ENCODE measurements at places on chromosomes 12 and 14.

- DNase-seq = no peak
Observed at GRCh38 chr12:43288671-43289425, 263.2 kb downstream of the ADAMTS20 start.

DNA sequence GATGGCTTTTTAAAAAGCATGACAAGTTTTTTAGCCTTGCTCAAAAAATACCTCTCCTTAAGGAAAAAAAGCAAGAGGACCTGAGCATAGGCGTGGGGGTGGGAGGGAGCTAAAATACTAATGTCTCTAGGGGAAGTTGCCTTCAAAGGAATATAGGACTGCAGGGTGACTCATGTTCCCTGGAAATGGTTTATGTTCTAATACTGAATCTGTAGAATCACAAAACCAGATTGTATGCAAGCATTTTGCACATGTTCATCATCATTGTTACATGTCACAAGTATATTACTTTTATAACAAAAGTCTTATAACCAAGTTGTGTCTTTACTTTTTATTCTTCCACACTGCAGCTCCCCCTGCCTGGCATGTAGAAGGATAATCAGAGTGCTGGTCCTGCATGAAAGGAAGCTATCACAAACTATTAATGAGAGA, 36.6 kb downstream of the GPR135 start:
- no peak for DNase-seq

DNA sequence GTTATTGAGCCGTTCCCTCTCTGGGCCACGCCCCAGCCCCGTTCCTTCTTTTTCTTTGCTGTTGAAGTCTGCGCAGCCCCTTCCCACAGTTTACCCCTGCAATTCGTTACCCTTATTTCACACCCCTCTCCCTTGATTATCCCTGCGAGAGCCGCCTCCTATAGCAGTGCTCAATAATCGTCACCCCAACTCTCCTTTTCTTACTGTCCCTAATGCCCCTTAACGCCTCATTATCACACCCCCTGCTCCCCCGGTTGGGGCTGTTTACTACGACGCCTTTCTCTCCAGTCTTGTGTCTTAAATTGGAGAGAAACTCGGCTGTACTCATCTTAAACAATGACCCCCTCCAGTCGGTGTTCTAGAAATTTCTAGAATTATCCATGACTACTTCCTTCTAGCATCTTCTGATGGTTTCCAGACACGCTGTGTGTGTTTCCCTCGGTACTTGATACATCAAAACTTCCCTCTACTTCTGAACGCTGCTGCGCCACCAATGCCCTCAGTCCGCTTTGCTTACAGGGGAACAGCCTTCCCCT, 713 bp upstream of the FBXL14 start:
- DNase-seq = no peak

- no peak for DNase-seq
Observed at GRCh38 chr12:101027200-101027599, 182.8 kb downstream of the SLC5A8 start.

DNA sequence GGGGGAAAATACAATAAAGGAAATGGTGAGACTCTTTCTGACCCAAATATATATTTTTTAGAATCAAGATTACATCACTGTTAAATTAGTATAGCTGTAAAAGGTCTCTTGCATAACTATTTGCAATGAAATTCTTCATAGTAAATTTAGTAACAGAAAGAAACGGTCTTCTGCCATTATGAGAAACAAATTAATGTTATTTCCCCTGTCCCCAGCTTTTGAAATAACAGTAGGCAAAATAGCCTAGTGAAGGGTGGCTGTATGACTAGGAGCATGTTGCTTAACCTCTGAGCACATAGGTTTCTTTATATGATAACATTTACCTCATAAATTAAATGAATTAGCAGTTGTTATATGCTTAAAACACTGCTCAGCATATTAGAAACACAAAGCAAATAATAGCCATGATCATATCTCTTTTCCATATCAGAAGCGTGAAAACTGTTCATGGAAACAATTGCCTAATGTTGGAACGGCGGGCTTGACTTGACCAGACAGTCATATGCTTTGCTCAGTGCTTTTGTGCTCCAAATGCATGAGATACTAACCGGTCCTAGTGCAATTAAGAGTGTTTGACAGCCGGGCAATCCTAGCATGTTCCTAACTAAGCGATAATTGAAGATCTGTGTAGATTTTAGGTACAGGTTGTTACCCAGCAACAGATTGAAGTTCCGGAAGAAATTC, 24.0 kb downstream of the BHLHE41 start:
- DNase-seq = no peak

DNA sequence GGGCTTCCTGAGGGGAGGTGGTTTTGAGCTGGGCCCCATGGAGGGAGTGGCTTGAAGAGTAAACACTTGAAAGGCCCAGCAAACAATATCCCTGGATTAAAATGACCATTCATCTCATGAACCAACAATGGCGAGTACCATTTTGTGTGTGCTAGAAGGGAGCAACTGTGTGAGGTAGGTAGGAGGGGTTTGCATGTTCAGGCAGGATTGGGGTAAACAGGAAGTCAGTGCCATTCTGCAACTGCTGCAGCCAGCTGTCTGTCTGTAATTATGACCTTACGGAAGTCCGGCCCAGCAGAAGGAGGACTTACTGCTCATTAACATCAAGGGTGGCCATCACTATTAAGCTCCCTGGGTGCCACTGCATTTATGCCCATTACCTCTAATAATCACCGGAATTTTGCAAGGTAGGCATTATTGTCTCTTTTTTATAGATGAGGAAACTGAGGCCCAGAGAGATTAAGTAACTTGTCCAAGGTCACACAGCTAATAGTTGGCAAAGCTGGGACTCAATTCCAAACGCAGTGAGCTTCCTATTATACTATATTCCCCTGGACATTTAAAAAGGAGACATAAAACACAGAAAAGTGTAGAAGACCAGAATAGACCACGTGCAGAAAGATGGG, 16.6 kb upstream of the IFI27L2 start:
- no peak for DNase-seq

GRCh38 chr12:27505109-27505508, 18.9 kb upstream of the PPFIBP1 start:
- no peak for DNase-seq

DNA sequence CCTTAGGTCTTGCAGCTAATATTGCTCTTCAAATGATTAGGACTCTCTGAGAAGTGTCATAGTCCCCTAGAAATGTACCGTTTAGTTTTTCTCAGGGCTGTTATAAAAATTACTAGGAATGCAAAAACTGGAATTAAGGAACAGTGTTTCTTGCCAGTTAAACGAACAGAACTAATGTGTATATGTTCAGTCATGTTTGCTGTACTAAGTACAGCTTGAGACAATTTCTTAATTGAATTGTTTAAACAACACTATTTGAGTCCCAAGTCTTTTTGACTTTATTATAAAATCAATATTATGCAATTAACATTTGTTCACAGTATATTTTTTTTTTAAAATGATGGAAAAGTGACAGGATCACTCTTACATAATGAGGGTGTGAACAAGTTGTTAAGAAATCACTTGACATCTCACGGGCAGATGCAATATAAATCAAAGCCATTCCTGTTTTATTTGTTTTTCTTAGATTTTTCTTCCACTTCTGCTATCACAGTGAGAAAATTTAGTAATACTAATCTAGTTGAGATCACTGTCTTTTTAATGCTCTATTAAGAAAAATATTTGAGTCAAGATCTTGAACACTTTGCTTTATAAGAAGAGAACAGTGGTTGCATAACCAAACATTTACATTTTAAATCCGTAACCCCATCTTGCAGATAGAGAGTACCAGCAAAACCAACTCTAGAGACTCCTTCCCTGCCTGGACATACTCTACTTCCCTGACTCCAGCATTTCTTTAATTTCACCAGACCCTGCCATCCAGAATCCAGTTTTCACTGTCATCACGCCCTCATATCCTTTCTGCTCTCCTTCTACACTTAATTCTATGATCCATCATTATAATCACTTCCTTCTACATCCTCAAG, 140.7 kb upstream of the KITLG start:
- DNase-seq = no peak

- DNase-seq = no peak
Observed at GRCh38 chr12:5510251-5510805, 78.4 kb downstream of the NTF3 start.

DNA sequence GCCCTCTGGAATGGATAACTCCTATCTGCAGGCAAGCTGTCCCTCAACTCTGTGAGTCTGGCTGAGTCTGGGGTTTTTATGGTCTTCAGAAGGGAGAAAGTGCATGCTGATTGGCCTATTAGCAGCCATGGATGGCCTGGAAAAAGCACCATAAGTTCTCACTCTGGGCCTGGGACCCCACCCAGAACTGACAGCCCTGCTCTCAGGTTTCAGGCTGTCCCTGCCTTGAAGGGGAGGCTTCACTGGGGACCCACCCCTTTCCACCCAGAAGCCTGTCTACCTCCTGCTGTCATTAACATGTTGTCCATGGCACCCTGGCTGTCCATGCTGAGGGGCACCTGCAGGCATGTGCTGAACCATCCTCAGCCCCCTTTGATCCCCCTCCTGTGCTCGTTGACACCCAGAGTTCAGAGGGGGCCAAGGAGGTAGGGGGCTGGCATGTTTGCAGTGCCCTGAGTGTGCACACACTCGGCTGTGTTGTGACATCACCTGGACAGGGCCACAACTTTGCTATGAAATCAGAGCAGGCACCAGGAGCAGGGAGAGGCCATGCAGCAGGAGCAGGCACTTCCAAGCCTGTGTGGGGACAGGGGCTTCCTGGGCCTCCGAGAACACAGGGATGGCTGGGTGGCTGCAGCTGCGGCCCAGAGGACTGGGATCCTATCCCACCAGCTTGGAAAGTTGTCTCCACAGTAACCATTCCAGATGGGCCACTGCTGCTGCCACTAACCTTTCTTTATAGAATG, 84.7 kb downstream of the ACSS3 start:
- no peak for DNase-seq

DNA sequence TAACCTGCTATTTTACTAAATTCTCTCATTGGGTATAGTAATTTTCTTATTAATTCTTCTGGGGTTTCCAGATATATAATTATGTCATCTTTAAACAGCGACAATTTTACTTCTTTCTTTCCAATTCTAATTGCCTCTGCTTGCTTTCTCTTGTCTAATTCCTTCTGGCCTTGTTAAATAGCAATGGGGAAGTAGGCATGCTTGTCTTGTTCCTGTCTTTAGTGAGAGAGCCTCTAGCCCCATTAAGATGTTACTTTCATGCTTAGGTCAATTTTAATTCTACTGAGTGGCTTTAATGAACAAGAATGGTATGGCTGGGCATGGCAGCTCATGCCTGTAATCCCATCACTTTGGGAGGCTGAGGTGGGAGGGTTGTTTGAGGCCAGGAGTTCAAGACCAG, 31.7 kb downstream of the LRTM2 start:
- no peak for DNase-seq

DNA sequence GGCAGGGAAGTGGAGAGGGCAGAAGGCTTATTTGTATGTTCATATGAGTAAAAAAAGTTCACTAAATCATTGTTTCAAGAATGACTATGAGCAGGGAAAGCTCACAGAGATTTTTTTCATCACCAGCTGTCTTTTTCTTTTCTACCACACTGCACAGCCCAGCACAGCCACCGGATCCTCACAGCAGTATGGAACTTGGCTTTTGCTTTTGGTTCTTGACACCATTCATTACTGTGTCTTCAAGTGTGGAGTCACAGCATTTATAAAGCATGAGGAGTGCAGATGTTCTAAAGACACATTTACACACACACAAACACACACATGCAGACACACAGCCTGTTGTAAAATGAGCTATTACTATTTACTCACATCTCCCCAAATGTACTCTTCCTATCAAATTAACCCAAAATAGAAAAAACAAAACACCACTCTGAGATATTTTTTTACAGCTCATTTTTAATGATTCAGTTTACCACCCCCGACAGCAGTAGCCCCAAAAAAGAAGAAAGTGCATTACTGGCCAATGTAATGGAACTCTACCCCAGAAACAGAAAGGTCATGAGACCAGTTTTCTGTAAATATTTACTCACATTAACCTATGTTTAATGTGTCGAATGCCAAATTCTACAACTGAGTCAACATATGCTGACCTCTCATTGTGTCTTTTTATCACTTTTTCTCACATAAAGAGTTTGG, 60.5 kb downstream of the BTG1 start:
- DNase-seq = no peak

GRCh38 chr14:72052356-72052755, 120.1 kb downstream of the RGS6 start:
- DNase-seq = no peak

- DNase-seq = no peak
Observed at GRCh38 chr12:83859021-83859420, 1053.6 kb downstream of the SLC6A15 start.

DNA sequence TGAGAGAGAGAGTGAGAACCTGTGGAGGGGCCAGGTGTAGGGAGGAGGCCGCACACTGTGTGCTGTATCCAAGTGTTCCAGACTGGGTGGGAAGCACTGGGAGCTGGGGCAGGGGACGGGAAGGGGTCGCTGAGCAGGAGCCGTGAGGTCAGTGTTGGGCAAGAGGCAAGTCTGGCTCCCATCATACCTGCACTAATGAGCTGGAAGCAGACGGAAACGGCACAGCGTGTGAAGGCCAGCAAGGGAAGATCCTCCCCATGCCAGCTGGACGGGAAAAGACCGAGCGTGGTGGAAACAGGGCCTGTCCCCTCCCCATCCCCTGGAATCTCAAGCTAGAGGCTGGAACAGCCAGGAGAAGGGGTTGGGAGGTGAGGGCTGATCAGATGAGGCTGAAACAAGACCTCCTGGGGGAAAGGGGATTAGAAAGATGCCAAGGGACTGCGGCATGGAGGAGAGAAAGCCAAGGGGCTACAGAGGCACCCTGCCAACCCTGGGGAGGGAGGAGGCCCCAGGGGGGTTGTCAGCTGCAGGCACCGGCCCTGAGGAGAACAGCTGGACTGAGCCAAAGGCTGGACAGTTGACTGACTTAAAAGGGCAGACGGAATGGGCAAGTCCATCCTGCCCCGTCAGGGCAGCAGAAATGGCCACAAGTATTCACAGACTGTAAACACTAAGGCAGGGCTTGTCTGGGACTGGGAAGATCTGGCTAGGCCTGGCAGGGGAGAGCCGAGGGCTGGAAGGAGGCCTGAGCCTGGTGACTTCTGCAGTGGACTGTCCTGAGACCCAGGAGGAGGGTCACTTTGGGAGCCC, 19.0 kb upstream of the LTBP2 start:
- no peak for DNase-seq

DNA sequence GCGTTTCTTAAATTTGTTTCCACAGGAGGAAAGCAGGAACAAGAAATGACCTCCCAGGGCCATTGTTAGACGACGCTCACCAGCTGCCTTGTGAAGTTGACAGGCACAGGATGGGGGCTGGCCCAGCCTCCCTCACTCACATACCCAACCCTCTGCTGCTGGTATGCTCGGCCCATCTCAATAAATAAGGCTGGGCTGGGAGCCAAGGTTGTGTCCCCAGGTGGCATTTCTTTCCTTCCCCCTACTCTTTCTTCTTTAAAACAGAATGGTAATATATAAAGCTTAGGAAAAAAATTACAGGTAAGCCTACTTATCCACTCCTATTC, 93.0 kb downstream of the ACTN1 start:
- DNase-seq = no peak

DNA sequence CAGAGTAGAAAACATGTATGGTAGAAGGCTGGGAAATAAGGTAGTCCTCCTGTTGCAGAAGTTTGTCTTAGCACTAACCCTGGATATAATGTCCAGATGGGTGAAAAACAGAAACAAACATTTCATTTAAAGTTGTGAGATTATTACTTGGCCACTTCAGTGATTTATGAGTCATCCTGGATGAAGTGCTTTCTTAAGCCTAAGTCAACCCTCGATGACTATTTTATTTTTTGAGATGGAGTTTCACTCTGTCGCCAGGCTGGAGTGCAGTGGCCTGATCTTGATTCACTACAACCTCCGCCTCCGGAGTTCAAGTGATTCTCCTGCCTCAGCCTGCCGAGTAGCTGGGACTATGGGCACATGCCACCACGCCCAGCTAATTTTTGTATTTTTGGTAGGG, 10.2 kb downstream of the DLST start:
- DNase-seq = no peak

- no peak for DNase-seq
Observed at GRCh38 chr14:96368534-96368933, 5.2 kb downstream of the GSKIP start.

Data from T-helper 9 cell (primary cell).